Cerebellar cortex (tissue), 1 donor: ENCODE measurements at places on chromosomes 1 and 21.

- no peak for DNase-seq
These were observed 39.0 kb downstream of the MRPL39 start for GRCh38 chr21:25568246-25568645.

- peak; percentile 42 for DNase-seq
These were observed 750 bp downstream of the SYNJ1 start for GRCh38 chr21:32726839-32727686.

- DNase-seq = no peak
These were observed 90.9 kb downstream of the RGS7 start for GRCh38 chr1:241266121-241266520.

- no peak for DNase-seq
These were observed 272.9 kb downstream of the KAZN start for GRCh38 chr1:14871218-14871970.

- DNase-seq = no peak
These were observed 100.4 kb upstream of the TMEM51 start for GRCh38 chr1:15053153-15053552.

DNA sequence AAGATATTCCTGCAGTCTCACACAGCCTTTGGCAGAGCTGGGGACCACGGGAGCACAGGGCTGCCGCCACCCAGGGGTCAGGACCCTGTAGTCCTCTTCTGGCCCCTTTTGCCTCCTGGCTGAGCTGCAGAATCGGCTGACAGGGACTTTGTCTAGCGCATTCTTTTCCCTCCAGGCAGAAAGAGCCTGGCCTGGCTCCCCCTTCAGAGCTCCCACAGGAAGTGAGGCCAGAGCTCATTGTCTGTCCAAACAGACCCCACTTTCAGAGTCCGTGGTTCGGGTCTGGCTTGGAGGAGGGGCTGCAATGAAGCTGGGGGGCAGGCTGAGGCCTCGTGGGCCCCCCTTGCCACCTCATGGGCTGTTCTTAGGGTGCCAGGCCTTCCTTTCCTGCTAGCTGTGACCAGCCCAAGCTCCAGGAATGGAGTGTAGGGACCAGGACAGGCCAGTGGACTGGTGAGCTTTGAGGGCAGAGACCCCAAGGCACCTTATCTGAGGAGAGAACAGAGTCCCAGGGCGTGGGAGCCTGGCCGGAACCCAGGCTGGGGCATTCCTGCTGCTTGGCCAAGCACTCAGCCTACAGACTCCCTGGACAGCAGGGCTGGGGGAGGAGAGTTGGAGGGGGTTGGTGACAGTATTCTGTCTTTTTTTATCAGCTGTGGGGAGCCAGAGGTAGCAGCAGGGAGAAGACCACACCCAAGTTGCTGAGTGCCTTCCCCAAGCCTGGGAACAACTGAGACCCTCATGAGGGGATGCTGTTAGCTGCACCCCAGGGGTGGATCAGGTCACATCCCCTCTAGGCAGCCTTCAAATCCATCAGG, 4.7 kb downstream of the CELSR2 start:
- no peak for DNase-seq

- no peak for DNase-seq
These were observed 52.8 kb downstream of the FMO4 start for GRCh38 chr1:171366816-171367215.

DNA sequence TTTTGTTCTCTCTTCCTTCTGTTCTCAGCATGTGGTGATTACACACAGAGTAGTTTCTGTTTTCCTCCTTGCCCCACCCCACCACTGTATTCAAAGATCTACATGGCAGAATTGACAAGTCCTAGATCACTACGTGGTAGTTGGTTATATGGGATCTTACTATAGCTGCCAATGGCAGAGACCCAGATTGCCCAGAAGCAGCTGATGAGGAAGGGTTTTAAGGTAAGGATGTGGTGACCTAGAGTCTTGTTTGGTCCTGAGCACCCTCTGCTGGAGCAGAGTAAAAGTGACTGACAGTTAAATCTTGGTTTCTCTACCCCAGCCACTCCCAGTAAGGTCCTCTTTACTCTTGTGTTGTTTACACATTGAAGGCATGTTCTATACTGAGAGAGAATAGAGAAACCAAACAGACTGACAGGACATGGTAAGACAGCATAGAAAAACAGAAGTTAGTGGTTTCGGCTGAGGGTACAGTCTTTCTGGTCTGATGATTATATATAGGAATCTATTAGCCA, 22.8 kb upstream of the STRIP1 start:
- peak; percentile 82 for DNase-seq

- DNase-seq = no peak
These were observed 18.7 kb downstream of the TMEM50A start for GRCh38 chr1:25356848-25357247.

GRCh38 chr1:57959531-57960241, 535.8 kb upstream of the DAB1 start:
- peak; percentile 98 for DNase-seq

- no peak for DNase-seq
These were observed 49.4 kb downstream of the SPATA46 start for GRCh38 chr1:162327144-162327787.

DNA sequence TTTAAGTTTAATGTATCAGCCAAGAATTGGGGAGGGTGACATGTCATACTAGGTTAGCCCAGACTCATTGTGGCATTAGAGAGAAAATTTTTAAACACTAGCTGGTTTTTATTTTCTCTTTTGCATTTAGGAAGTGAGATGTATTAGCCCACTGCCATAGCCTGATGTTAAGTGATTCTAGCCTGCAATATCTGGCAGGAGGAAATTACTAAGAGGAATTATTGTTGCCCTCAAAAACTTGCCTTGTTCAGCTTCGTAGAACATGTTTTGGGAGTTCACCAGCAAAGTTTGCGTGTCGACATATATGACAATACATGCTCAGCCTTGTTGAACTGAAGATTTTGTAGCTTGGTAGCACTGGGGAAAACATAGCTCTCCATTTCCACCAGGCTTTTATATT, 12.5 kb downstream of the ADAM30 start:
- no peak for DNase-seq

DNA sequence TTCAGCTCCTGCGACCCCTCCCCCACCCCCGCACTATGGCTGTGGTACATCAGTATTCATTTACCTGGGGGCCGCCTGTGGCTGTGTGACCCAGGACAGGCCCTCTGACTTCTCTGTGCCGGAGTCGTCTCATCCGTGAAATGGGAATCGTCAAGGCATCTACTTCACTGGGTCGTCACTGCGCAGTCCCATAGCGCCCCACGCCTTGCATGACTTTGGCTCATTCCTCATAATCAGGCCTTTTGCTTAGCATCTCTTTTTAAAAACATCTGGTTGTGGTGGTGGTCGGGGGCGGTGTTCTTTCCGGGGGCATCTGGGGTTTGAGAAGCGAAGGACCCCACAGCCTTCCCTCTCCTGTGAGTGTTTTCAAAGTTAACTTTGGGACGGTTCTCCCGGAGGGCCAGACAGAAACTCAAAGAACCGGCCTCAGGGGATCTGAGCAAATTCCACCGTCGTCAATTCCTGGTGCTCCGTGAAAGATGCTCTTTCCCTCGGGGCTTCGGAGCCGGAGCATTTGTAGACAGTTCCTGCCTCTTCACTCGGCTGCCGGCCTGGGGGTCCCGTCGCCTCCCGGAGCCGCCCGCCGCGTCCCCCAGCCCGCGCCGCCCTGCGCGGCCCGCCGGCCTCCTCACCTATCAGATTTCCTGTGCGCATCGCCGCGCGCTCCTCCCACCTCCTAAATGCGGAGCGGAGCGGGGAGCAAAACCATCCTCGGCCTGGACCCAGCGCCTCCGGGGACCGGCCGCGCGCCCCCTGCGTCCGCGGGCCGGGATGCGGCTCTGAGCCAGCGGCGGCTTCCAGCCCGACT, at the start of gene B3GALT5:
Gene B3GALT5 (plus strand): TSS at position 708 of the 808 bp plus-strand sequence. CDS start 47,620 bp downstream, outside the sequence.
- no peak for DNase-seq

DNA sequence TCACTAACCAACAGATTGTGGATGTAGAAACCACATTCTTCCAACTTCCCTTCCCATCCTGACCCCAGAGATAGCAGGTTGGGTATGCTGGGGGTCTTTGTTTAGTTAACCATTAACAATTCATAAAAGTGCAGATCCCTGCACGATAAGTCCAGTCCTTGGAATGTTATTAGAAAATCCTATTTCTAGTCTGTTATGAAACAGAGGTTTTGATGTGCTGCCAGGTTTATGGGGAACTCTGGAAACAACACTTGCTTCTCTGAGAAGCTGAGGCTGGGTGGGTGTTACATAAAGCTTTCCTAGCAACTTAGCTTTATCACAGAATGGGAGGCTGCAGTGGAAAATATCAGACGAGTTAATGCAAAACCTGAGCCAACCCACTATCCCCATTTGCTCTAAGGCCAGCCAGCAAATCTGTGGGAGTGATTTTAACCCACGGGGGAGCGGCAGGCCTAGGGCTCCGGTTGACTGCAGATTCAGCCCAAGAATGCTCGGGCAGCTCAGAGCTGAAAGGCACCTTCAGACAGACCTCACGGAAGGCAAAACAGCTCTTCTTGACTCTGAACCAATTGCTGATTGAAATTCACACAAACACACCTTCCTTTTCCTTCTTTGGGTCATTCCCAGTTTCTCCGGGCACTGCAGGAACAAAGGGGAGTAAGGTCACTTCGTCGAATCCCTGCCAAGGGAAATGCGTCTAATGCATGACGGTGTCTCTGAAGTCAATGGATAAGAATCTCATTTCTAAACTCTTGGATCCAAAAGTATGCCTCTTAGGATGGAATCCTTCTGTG, 111.7 kb upstream of the IRF2BP2 start:
- peak; percentile 61 for DNase-seq

DNA sequence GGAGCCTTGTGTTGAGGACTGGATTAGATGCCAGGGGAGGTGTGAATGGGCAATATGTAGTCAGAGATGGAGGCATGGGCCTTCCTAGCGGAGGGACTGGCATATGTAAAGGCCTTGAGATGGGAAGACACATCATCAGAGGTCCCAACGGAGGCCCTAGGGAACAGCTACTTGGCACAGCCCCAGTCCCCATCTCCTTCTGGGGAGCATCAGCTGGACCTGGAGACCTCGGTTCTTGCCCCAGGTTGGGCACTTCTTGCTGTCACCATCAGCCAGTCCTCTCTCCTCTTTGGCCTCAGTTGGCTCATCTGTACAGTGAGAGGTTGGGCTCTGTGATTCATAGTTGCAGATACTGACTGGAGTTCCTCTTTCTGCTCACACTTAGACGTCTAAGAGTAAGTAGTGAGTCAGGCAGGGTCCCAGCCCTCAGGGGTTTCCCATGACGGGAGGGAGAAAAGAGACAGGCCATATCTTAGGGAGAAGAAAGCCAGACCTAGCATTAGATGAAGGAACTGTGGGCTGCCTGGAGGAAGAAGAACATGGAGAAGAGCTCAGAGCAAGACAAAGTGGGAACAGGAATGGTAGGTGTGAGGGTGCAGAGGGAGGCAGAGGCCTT, 3.4 kb upstream of the MARCKSL1 start:
- DNase-seq = no peak

DNA sequence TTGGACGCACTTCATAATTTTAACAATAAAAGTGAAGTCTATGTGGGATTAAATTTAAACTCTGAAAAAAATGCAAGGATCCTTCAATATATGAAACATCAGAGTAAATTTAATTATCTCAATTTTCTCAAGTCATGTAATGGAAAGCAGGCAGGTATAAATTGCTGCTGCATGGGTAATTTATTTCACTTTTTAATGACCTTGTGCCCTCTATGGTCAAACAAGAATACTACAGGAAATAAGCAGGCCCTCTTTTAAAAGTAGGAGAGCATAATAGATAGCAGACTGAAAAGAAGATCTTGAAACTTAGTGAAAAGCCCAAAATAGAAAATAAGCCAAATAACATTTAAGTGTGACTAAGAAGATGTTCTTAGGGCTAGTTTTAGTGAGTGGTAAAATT, 22.9 kb downstream of the BCAS2 start:
- no peak for DNase-seq

DNA sequence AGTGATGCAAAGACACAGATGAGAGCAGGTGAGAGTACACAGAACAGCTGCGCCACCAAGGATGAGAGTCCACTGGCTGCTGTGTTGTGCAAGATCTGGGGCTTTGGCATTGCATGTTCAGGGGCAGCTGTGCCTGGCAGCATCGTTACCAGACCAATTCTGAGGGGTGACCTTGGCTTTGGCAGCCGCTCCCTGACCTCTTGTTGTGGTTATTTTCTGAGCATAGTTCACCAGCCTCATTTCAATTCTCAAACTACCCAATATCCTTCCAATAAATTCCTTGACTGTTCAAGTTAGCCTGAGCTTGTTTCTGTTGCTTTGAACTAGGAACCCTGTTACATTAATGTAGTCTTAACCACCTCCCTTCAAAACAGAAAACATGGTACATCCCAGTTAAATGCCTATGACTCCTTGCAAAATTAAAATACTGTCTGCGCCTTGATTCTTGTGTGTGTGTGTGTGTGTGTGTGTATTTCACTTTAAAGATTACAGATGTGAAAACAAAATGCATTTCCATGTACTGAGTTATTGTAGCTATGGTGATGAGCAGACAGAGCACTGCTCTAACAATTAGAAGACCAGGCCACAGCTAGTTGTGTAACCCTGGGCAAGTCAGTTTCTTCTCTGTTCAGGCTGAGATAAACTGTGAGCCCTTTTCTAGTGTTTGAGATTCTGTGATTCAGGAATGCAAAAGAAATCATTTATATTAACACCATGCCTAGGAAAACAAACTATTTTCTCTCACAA, 106.3 kb upstream of the GUCA2B start:
- no peak for DNase-seq

- no peak for DNase-seq
These were observed 14.4 kb upstream of the BCL10 start for GRCh38 chr1:85290826-85291225.

GRCh38 chr1:30759718-30760281, 2.2 kb upstream of the LAPTM5 start:
- DNase-seq = no peak

- no peak for DNase-seq
These were observed 3.5 kb downstream of the TNFRSF1B start for GRCh38 chr1:12170263-12170671.

DNA sequence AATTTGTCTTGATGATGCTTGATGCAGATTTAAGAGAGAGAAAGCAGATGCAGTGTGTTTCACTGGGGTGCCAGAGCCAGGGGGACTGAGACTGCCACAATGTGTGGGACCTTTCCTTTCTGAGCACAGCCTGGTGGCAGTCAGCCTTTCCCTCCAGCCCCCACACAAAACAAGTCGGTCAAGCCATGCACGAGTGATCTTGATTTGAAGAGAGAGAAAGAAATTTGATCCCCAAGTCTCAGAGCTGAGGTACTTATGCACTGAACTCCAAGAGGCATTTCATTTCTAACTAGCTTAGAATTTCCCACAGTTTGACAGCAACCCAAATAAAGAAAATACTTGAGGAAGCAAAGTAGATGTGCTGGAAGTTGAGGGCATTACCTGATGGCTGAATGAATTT, 193.8 kb downstream of the ST6GALNAC3 start:
- DNase-seq = no peak

GRCh38 chr21:23740463-23740862, 1866.8 kb downstream of the MRPL39 start:
- no peak for DNase-seq

- no peak for DNase-seq
These were observed 34.6 kb downstream of the TNR start for GRCh38 chr1:175708787-175709186.
